ENCODE measurements at places on chromosomes 1 and 21.

- DNase-seq, result no peak
Observed at GRCh38 chr1:41612953-41613352, 128.5 kb upstream of the EDN2 start.

GRCh38 chr21:33969581-33969980 lies 54.0 kb upstream of the ATP5PO start:
- no peak for DNase-seq

DNA sequence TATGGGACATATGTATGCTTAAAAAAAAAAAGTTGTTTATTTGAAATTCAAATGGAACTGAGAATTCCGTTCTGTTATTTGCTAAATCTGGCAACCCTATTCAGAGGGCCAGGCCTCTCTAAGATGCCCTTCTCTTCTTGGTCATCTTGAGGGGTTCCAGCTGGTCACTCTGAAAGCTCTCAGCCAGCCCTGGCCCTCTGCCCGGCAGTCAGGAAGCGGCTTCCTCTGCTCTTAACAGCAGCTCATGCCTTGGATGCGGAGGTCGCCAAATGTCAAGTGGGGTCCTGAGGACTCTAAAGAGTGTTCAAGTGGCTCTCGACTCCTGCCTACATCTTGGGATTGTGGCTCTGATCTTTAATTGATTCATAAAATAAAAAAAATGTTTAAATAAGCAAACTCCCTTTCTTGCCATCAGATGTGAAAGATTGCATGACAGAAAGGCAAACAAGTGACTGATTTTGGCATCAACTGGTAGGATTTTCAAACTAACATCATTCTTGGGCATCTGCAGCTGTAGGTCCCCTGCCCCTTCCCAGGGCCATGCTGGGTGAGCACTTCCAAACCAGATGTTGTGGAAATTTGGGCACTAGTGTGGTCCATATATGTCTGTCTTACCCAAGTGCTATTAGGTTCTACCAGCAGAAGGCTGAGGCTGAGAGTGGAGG lies 130.8 kb downstream of the PRDM2 start:
- DNase-seq, result no peak

- no peak for DNase-seq
Observed at GRCh38 chr1:206075786-206076755, 23.1 kb downstream of the RHEX start.

GRCh38 chr1:156476501-156477298 lies 23.9 kb downstream of the MEF2D start:
- no peak for DNase-seq

DNA sequence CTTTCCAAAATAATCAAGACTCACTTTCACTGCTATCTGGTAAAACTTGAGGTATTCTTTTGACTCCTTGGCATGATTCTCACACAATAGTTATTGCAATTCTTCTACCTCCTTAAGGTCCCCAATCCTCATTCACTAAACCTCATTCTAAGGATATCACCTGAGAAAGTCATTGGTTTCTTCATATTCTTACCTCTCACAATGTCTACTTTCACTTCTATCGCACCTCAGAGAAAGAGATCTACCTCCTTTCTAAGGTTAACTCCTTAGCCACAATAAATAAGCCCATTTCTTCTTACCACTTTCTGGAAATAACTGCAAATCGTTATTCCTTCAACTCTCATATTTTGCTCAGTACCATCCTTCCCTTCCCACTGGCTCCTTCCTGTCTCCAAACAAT lies 18.7 kb downstream of the HNRNPR start:
- no peak for DNase-seq

GRCh38 chr1:36446746-36447145 lies 3.5 kb downstream of the OSCP1 start:
- no peak for DNase-seq

GRCh38 chr1:169090900-169091311 lies 15.6 kb upstream of the ATP1B1 start:
- no peak for DNase-seq

- no peak for DNase-seq
Observed at GRCh38 chr1:171833091-171833825, 8.0 kb upstream of the DNM3 start.

GRCh38 chr1:26921126-26921539 lies 410 bp upstream of the NUDC start:
- DNase-seq, result no peak

GRCh38 chr1:64397541-64397940 lies 72.4 kb upstream of the CACHD1 start:
- no peak for DNase-seq

DNA sequence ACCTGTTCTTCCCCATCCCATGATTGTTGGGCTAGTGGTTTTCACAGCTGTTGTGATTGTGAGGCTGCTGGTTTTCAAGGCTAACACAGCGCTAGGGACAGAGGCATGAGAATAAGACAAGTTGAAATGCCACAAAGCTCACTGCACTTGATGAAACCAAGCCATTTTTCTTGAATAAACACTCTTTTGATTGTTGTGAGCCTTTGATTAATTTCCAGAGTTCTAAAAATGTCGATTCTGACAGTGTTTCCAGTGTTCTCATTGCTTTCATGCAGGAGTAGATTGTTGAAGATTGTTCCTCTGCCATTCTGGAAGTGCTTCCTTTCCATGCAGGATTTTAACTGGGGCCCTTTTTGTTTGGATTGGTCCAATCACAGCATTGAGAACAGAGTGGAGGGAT lies 134.9 kb upstream of the GRIK3 start:
- DNase-seq, result no peak

- no peak for DNase-seq
Observed at GRCh38 chr1:107942814-107943213, 22.2 kb downstream of the VAV3 start.

- DNase-seq, result no peak
Observed at GRCh38 chr1:110708974-110709440, 34.3 kb upstream of the KCNA3 start.

DNA sequence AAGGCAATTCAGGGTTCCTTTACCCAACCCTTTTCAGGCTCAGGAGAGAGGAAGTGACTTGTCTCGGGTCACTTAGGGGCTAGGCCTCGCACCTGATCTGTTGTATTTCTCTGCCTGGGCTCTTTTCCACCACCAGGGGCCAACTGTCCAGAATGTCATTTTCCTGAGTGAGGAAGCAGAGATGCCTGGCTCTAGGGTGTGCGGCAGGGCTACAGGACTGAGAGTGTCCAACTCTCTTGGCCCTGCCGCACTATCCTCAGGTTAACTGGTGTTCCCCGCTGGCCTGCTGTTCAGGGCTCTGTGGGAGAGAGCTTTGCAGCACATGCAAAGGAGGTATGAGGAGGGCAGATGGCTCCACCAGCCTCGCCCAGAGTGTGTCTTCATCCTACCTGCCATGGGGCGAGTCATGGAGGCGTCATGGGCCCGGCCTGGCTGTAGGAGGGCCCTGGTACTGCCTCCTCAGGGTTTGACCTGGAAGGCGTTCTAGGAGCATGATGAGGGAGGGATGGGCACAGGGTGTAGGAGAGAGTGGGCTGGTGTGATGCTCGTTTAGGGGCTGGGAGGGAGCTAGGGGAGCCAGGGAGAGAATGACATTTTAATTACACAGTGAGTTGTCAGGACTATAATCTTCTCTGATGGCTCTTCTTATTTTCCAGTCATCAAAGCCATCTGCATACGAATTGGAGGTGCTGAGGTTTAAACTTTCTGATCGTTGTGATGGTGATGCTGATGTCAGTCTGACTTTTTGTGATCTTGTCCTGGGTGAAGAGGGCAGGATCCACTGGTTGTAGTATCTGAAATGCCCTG lies 128.3 kb downstream of the NOS1AP start:
- DNase-seq, result no peak

- no peak for DNase-seq
Observed at GRCh38 chr1:230910755-230911117, 42.4 kb upstream of the C1orf198 start.

- no peak for DNase-seq
Observed at GRCh38 chr1:54277451-54278341, 77.7 kb downstream of the MRPL37 start.

DNA sequence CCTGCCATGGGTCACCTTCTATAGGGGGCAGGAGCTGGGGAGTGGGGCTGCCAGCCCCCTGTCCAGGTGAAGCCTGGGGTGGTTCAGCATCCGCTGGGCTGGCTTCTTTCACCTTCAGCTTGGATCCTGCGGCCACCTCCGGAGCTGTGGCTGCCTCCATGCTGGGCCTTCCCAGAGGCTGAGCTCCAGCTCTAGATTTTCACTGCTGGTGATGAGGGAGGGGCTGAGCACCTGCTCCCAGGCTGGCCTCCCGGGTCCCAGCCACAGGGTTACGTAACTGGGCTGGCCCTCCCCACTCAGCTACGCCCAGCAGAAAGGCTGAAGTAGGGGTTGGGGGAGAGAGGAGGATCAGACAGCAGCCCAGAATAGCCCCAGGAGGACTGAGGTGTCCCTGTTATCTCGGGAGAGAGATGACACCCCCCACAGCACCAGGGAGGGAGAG lies at the start of gene MYBPHL:
Gene MYBPHL, minus strand, starts transcription at position 180 of the 442 bp plus-strand sequence. Its CDS starts 20 bp downstream, at position 160.
- no peak for DNase-seq

GRCh38 chr1:202968895-202969295 lies 1.8 kb upstream of the CYB5R1 start:
- DNase-seq, result peak; percentile 9

DNA sequence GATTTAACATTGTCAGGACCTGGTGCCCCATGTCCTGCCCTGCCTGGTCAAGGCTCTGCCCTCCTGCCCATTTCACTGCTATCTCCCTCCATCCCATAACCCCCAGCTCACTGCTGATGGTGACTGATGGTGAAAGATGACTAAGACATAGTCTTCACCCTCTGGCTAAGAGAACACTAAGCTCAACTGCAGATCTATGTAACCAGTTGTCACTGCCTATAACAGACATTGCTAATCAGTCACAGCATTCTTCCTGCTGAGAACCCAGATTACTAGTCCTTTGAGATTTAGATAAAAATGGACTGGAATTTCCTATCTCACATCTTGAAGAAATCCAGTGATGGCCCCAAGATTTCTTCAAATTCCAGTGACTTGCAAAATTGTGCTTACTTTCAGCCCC lies 8.0 kb upstream of the ZNF362 start:
- DNase-seq, result no peak

GRCh38 chr21:36188081-36188681 lies 31.6 kb downstream of the DOP1B start:
- DNase-seq, result no peak

DNA sequence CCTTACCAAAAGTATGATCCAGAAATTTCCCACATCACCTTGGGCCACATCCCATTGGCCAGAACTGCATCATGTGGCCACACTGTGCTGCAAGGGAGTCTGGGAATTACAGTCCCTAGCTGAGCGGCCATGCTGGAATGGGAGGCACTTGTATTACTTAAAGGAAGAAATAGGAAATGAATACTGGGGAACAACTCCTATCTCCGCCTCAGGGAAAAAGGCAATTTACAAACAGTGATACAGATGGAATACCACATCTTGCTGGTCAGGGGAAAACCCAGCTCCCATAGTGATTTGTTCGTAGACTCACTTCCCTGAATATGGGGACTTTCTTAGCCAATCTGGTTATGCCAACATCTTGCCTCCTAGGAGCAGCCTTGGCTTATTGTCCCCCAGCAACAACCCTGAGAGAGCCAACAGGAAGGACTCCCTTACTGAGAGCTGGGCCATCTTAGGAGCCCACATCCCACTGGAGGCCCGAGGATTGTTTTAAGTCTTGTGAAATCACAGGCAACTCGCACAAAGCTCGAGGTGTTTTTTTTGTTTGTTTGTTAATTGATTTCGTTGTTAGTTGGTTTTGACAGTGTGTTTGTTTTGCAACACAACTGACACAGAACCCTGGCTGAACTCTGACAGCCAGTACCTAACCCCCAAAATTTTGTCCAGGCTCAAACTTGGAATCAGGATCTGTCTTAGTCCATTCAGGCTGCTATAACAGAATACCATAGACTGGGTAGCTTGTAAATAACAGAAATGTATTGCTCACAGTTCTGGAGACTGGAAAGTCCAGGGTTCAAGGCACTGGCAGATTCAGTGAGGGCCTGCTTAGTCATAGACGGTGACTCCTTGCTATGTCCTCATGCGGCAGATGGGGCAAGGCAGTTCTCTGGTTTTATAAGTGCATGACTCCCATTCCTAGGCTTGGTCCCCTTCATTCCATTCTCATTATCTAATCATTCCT lies 14.9 kb downstream of the CDA start:
- no peak for DNase-seq

GRCh38 chr21:36909901-36910561 lies 56.4 kb downstream of the HLCS start:
- DNase-seq, result no peak

- no peak for DNase-seq
Observed at GRCh38 chr1:10943991-10944730, 68.3 kb upstream of the TARDBP start.

GRCh38 chr1:161778522-161778921 lies 12.4 kb downstream of the ATF6 start:
- no peak for DNase-seq

DNA sequence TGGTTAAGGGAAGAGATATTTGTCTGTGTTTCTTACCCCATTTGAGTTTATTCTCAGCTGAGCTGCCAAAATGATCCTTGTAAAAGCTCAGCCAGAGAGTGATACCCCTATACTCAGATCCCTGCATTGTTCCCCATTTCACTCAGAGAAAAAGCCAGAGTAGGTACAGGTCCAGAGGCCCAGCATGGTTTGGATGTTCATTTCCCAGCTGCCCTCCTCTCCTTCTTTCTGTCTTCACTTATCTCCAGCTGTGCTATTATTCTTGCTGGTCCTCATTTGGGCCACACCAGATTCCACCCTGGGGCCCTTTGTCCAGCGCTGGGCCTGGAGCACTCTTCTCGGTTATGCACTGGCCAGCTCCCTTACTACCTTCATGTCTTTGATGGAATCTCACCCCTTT lies 187.7 kb downstream of the CHRM3 start:
- no peak for DNase-seq

DNA sequence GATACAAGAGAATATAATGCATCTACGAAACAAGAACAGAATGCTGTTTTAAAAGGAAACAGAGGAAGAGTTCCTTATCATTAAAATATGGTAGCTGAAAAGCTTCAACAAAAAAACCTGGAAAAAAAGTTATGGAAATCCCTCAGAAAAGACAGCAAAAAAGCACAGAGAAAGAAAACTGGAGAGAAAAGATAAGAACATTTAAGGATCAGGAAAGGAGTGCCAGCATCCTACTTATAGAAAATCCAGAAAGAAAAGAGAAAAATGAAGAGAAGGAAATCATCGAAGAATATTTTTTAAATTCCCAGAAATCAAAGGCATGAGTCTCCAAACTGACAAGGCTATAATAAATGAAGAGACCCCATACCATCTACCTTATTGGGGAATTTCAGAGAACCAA lies 29.8 kb downstream of the SUSD4 start:
- no peak for DNase-seq

- DNase-seq, result no peak
Observed at GRCh38 chr1:6975331-6976043, 190.2 kb downstream of the CAMTA1 start.

DNA sequence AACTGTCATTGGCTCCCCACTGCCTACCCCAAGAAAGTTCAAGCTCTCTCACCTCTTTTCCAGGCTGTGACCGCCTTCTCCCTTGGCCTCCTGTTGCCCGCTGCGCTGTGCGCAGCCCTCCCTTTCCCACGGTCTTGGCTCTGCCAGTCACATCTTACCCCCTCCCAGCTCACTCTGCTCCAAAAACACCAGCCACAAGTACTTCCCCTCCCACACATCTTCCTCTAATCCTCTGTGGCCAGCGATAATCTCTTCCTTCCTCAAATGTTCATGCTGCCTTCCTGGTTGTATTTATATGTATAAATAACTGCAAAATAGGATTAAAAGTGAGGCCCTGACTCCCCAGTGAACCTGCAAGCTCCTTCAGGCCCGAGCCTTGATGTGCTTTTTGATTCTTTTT lies 81.8 kb downstream of the AJAP1 start:
- no peak for DNase-seq
